ENCODE measurements at places on chromosomes 11 and 22.

DNA sequence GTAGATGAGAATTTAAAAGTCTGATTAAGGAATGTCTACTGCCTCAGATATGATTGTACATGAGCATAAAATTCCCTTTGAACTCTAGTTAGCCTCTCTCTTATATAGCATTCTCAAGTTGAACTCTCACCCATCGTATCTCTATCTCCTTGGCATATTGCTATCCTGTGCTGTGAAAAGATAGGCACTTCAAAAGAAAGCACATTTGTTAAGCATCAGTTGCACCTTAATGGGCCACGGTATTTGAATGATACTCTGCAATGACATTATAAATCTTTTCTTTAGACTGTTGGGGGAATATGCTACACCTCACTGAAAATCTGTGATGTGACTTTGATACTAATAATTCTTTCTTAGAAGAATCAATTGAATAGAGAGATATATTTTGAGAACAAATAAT, 570.7 kb downstream of the JRKL start:
- DNase-seq = no peak

DNA sequence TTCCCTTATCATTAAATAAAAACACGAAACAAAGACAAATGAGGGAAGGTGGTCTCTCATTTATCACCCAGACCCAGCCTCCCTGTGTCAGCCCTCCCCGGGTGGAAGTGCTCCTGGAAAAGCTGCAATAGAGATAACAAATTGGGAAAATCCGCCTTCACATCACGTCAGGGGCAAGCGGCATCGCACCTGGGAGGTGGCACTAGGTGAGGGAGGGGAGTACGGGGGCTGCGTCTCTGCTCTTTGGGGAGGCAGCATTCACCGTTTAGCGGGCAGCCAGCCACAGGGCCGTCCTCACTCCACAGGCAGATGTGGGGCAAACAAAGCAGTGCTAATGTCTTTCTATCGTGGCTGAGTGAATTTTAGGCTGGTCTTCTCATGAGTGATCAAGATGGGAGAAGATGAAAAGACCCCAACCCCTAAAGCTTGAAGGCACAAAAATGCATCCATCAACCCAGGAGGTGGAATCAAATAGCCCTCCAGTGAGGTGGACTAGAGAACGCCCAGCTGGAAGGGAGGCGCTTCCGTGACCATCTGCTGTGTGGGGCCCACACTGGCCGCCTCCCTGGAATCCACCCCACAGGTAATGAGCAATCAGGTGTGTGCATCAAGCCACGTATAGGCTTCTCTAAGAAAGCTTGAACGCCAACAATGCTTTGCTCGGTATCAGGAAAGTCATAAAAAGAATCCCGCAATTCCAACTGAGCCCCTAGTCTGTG, 629.5 kb downstream of the BRD1 start:
- no peak for DNase-seq

DNA sequence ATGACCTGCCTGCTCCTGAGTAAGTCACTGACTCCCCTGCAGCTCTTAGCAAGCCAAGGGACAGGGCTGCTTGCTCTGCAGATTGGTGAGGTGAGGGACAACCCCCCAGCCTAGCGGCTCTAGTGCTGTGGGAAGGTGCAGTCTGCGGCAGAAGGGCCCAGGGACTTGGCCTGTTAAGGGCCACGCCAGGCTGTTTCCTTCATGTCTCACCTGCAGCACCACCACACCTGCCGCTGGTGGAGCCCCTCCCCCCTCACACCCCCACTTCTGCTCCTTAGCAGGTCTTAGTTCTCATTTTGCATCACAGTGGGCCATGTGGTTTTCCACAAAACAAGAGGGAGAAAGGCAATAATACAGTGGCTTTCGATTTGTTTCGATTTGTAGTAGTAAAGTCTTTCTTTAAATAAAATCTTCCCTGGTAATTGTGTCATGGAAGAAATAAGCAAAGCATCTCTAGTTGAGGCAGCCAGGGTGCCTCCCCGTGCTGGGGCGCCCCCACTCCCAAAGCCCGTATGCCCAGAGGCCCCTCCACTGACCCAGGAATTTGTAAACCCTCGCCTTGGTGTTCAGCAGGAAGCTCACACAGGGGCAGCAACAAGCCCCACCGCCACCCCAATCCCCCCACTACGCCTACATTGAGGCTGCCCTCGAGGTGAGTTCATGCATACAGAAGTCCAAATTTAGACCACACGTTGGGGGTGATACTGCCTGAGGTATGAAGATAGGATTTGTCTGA, 86.5 kb upstream of the CLDN5 start:
- DNase-seq = no peak

DNA sequence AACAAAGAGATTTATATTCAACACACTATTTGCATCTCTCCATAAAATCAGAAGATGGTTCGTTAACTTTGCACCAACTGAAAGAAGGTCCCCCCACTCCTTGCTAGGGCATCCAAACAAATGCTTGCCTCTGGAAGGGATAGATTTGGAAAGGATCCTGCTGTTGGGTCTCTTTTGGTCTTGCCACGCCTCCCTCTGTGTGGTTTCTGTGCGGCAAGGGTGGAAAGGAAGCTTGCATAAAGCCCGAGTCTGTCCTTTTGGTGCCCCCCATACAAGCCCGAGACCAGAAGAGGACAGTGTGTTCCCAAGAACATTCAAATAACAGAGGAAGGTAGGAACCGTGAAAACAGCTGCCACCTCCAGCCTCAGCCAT, 15.1 kb downstream of the SCGB1A1 start:
- no peak for DNase-seq

Data from left hindlimb (tissue), 1 donor.